ENCODE measurements at places on chromosomes 1 and 21. TPM values are rescaled to one million over a fixed set of nuclear protein-coding genes. Genes with fewer than 3 reads are reported as not detected.

DNA sequence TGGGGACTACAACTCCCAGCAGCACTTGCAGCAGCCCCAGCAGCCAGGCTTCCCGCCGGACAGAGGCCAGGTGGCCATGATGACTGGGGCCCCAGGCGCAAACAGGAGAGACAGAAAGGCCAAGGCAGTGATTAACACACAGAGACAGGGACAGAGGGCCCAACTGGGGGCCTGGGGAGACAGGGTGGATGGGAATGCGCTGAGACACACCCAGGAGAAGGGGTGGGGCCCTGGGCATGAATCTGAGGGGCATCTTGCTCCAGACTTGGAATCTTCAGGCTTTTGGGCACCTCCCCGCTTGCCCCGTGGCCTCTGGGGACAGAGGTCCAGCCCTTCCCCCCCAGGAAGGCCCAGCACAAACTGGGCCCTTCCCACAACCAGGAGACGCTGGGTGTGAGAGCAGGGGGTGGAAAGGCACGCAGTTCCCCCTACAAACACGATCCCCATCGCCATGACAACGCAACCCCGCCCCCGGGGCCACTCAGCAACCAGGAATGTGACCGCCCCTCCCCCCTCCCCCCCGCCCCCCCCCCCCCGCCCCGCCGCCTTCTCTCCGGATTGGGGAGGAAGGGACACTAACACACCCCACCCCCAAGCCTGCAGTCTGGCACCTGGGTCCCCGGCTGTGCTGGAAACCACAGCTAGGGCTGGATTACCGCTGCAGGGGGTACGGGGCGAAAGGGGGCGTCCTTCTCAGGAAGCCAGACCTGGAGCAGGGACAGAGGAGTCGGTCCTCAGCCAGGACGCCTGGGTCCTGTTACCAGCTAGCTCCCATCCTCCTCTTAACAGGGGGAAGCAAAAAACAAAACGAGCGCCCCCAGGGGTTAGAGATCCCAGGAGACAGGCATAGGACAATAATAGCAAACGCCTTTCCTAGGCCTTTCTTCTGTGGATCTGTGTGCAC is 4.5 kb downstream of the HDGF start:
- peak overlapping the region; percentile 99 for H3K27ac ChIP-seq
- H3K4me1 ChIP-seq = peaks cover 43% of the 10 kb centered on the region
- H3K36me3 ChIP-seq = no peaks in the 10 kb centered on the region
- peak overlapping the region; percentile 100 for H3K4me3 ChIP-seq

- no peaks in the 10 kb centered on the region for H3K36me3 ChIP-seq
- no peak overlapping the region for H3K27ac ChIP-seq
- no peaks in the 10 kb centered on the region for H3K27me3 ChIP-seq
- H3K4me1 ChIP-seq = no peaks in the 10 kb centered on the region
Observed at GRCh38 chr21:21200103-21200938, 202.1 kb downstream of the NCAM2 start.

DNA sequence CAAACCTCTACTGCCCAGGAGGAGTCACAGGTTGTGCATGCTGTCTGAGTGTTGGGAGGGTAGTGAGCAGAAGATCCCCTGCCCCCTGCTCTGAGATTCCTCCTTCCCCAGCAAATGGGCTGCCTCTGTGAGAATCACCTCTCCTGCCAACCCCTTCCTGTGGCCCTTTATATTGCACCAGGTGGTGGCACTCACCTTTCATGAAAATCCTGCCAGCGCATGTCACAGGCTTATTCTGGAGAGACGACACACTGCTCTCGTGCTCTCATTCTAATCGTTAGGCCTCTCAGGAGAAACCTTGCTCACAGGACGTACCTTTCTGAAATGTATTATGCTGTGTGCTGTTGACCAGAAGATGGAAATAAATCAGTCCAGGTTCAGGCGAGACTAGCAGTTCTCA is 113.7 kb downstream of the RGL1 start:
- no peak for DNase-seq
- H3K4me3 ChIP-seq = no peak overlapping the region
- peaks cover 12% of the 10 kb centered on the region for H3K4me1 ChIP-seq
- no peaks in the 10 kb centered on the region for H3K27me3 ChIP-seq

DNA sequence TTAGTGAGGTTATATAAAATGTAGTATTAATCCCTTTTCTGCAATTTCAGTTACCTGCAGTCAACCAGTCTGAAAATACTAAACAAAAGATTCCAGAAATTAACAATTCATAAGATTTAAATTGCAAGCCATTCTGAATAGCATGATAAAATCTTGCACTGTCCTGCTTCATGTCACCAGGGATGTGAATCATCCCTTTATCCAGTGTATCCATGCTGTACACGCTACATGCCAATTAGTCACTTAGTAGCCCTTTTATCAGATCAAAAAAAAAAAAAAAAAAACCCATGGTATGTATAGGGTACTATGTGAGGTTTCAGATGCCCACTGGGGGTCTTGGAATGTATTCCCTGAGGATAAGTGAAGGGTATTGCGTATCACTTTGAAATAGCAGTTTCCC is 191.3 kb upstream of the HP1BP3 start:
- peaks cover 6% of the 10 kb centered on the region for H3K36me3 ChIP-seq
- H3K27ac ChIP-seq = no peak overlapping the region
- no peak for DNase-seq
- no peaks in the 10 kb centered on the region for H3K4me1 ChIP-seq
- no peaks in the 10 kb centered on the region for H3K27me3 ChIP-seq
- no peak overlapping the region for H3K4me3 ChIP-seq

DNA sequence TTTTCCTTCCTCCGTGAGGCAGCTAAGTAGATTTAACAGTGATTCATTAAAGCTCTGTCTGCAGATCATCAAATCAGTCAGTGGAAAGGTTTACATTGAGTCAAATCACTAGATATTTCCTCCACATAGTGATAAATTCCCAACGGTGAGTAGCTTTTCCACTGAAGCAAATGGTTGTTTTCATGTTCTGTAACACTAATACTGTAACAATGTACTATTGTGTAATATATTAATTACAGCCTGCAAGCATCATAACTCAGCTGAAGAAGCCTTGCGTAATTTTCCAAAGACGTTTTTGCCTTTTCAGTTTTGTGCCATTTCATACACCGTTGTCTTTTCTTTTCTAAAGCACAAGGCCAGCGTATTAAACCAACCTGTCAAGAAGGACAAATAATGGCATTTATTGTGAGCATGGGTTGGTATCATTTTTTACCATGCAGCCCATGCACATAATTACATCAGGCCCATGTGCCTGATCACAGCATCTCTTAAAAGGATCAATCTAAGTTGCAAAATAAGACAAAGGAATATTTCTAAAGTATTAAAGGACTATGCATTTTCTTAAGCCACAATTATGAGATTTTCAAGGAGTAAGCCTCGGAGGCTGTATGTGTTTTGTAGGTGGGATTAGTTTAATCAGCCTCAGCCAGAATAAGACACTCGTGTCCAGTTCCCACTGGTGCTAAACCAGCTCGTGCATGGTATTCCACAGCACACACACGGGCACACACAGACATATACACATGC is 16.7 kb upstream of the PDE9A start:
- peaks cover 18% of the 10 kb centered on the region for H3K4me1 ChIP-seq
- no peaks in the 10 kb centered on the region for H3K36me3 ChIP-seq
- no peak overlapping the region for H3K4me3 ChIP-seq
- H3K27ac ChIP-seq = no peak overlapping the region
- DNase-seq = no peak

Gene AGBL4
- total RNA-seq = 1.5 TPM

DNA sequence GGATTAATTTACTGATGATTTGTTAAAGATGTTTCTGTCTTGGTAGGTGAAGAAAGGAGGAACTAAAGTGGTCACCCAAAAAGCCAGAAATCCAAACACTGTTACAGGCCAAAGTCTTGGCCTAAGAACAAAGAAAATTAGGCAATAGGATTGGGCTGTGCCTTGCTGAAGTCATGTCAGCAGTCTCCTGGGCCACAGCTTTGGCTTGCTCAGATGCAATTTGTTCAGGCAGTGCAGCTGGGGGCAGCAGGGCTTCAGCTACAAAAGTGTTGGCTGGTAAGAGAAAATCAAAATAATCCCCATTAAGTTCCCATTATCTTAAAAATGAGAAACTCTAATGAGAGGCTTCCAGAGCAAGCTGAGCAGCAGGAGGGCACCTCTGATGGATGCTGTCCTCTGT is 14.0 kb upstream of the RAP1A start:
- H3K27me3 ChIP-seq = no peaks in the 10 kb centered on the region
- peaks cover 5% of the 10 kb centered on the region for H3K4me1 ChIP-seq

DNA sequence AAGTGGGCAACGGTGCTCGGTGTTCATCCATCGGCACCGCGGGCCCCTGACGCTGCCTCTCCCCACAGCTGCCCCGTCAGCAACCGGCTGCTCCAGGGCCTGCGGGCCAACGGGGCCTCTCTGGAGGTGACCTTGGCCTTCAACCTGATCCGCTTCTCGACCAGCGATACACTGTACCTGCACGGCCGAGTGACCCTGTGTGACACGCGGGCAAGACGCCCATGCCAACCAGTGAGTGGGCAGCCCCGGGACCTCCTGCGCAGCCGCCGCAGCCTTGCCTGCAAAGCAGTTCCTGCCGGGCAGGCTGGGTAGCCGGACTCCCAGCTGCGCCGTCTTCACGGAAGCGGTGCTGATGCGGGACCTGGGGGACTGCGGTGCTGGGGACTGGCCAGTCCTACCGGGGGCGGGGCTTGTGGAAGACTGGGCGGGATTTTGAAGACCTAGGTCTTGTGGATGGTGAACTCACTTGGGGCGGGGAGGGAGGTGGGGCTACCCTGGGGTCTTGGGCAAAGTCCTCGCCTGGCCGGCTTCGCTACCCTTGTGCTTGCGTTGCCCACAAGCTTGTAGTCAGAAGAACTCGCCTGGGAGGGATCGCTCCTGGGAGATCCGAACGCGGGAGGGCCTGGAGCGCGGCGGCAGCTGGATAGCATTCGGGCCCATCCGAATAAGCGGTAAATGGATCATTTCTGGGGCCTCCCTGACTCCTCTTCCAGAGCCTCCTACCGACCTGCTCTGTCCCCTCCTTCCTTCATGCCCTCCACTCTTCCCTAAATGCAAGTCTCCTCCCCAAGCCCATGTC is 8.8 kb upstream of the CEP85 start:
- H3K27ac ChIP-seq = no peak overlapping the region
- no peaks in the 10 kb centered on the region for H3K36me3 ChIP-seq
- peak overlapping the region; percentile 49 for H3K4me3 ChIP-seq
- peaks cover 8% of the 10 kb centered on the region for H3K4me1 ChIP-seq
- peaks cover 51% of the 10 kb centered on the region for H3K27me3 ChIP-seq

Gene TCHH
- 0.03 TPM for total RNA-seq

GRCh38 chr1:14635421-14635820 is 36.9 kb downstream of the KAZN start:
- H3K27ac ChIP-seq = no peak overlapping the region
- H3K4me3 ChIP-seq = no peak overlapping the region
- no peaks in the 10 kb centered on the region for H3K36me3 ChIP-seq
- DNase-seq = no peak
- no peaks in the 10 kb centered on the region for H3K27me3 ChIP-seq

Gene TLCD4
- 3.2 TPM for total RNA-seq

DNA sequence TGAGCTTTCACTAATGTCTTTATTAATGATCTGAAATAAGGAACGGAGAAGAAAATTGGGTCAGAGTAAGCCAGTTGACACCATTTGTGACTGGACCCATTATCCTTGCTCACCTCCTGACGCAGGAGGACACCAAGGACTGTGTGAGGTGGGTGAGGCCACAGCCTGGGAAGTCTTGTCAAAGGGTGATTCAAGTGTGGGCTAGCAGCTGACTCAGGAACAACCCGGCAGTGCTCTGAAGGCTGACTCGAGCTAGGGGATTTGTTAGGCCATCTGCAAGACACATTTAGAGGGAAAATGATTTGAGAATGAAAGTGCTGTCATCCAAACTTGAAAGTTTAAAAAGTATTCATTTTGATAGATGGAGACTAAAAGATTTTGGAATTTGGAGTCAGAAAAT is 21.2 kb downstream of the PRRX1 start:
- H3K27ac ChIP-seq = no peak overlapping the region
- H3K27me3 ChIP-seq = no peaks in the 10 kb centered on the region
- no peak overlapping the region for H3K4me3 ChIP-seq
- H3K4me1 ChIP-seq = no peaks in the 10 kb centered on the region
- no peaks in the 10 kb centered on the region for H3K36me3 ChIP-seq
- DNase-seq = no peak

Gene MIXL1
- 0.31 TPM for total RNA-seq

Gene EPHB2
- total RNA-seq = 80.2 TPM

- no peak overlapping the region for H3K4me3 ChIP-seq
- no peaks in the 10 kb centered on the region for H3K27me3 ChIP-seq
- H3K4me1 ChIP-seq = no peaks in the 10 kb centered on the region
Observed at GRCh38 chr21:39149882-39150281, 33.4 kb downstream of the PSMG1 start.

GRCh38 chr1:235307158-235308124 is 20.5 kb downstream of the ARID4B start:
- H3K36me3 ChIP-seq = peaks cover 12% of the 10 kb centered on the region
- H3K27ac ChIP-seq = no peak overlapping the region
- H3K4me3 ChIP-seq = no peak overlapping the region

DNA sequence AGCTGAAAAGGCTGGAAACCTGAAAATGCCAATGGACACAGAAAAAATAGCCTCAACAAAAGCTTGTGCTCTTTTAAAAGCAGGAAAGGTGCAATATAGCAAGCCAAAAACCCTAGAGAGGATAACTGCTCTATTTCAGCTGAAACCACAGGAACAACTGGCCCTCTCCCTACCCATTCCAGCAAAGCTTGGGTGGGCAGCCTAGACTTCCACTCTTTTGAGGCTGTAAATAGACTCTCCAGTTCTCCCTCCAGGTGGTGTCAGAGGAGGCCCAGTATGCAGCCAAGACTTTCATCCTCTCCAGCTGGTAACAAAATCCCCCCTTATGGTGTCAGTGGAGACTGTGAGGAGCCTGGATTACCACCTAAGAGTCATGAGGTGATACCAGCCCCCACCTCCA is 206.9 kb upstream of the PLD5 start:
- H3K27me3 ChIP-seq = no peaks in the 10 kb centered on the region
- no peaks in the 10 kb centered on the region for H3K36me3 ChIP-seq
- no peak overlapping the region for H3K4me3 ChIP-seq
- no peaks in the 10 kb centered on the region for H3K4me1 ChIP-seq
- H3K27ac ChIP-seq = no peak overlapping the region
- DNase-seq = no peak

GRCh38 chr1:232657426-232658005 is 27.6 kb upstream of the SIPA1L2 start:
- H3K36me3 ChIP-seq = no peaks in the 10 kb centered on the region
- no peak overlapping the region for H3K27ac ChIP-seq
- no peaks in the 10 kb centered on the region for H3K4me1 ChIP-seq
- DNase-seq = no peak
- H3K27me3 ChIP-seq = no peaks in the 10 kb centered on the region

DNA sequence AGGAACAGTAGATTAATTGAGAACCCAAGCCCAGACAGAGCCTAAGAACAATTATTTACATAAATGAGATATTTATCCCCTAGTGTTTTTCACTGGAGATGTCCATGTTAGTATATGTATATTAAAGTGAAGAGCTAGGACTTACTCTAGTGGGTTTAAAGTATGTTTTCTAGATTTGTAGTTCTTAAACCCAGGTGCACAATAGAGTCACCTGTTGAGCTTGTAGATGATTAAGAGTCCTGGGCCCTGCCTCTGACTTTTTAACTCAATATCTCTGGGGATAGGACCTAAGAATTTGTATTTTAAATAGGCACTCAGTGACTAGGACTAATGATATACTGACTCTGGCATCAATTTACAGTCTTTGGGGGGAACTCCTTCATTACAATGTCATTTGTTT is 112.8 kb downstream of the DNAH14 start:
- H3K36me3 ChIP-seq = no peaks in the 10 kb centered on the region
- H3K4me3 ChIP-seq = no peak overlapping the region
- H3K27ac ChIP-seq = no peak overlapping the region
- H3K27me3 ChIP-seq = no peaks in the 10 kb centered on the region
- H3K4me1 ChIP-seq = no peaks in the 10 kb centered on the region
